RPMI8226 (cell line): ENCODE measurements at places on chromosomes 2 and 18.
A peak's percentile ranks its signal among the peaks of the same experiment; 100 is the strongest.

- DNase-seq: no peak
Measured at GRCh38 chr2:148244593-148245292, 223.9 kb downstream of the MBD5 start.

GRCh38 chr2:241125626-241126025 lies 23.5 kb upstream of the MTERF4 start:
- DNase-seq: no peak

- no peak for DNase-seq
Measured at GRCh38 chr2:62309081-62309464, 113.2 kb downstream of the B3GNT2 start.

DNA sequence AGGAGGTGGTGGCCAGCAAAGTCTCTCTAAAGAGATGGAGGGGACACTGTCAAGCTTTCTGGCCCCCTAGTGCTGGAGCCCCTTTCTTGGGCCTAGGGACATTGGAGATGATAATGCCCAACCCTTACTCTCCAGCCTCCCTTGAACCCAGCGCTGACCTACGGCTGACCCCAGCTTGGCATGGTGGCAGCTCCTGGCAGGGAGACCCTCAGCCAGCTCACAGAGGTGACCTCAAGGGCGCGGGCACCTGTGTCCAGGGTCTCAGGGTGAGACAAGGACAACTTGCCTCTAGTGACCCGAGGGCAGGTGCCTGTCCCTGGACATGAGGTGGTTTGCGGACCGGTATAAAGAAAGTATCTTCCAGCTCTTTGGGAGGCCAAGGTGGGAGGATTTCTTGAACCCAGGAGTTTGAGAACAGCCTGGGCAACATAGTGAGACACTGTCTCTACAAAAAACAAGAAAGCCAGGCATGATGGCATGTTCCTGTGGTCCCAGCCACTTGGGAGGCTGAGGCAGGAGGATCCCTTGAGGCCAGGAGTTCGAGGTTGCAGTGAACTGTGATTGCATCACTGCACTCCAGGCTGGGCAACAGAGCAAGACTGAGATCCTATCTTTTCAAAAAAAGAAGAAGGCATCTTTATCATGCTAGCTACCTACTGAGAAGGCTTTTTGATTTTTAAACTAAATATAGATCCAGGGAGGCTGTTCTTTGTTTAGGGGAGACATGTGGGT lies 3.3 kb upstream of the PER2 start:
- no peak for DNase-seq

DNA sequence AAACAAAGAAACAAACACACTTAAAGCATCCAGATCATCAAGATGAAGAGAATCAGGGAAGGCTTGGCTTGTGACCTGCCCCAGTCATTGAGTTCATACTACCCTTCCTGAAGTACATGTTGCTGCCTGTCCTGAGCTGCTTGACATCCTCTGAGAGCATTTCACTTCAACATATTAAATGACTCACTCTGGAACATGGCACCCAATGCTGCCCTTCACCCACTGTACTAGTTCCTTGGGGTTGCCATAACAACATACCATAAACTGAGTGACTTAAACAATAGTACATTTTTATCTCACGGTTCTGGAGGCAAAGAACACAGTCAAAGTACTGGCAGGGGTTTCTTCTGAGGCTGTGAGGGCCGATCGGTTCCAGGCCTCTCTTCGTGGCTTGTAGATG lies 371.3 kb downstream of the RNF144A start:
- DNase-seq: no peak

DNA sequence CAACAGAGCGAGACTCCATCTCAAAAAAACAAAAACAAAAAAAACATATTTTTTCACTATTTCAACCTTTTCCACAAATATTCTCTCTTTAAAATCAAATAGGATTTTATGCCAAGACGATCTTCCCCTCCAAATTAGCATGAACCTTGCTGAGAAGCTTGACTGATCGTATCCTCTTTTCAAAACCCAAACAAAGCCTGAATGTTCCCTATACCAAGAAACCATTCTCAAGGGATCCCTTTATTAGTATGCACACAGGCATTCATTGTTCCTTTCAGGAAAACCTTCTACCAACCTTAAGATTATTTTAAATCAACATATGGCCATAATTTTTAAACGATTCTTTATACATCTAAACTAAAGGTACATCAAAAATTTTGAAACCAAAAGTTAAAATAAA lies 6.3 kb downstream of the SPIRE1 start:
- DNase-seq: no peak

- DNase-seq: no peak
Measured at GRCh38 chr2:32136097-32136496, 29.6 kb upstream of the SLC30A6 start.

DNA sequence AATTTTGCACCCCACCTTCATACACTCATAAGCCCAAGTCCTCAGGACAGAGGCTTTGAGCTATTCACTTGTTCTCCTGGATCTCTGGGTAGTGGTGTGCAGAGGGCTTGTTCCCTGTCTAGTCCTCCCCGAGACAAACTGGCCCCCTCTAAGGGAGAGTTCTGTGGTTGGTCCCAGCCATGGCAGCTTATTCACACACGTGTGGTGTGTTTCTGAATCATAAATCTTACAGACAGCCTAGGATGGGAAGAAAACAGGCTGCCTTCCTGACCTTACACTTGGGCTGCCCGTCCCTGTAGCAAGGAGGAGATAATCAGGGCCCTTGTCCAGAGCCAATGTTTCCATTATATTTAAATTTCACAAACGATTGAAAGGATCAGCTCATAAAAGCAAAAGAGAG lies 255.0 kb downstream of the CLIP4 start:
- DNase-seq: no peak

- no peak for DNase-seq
Measured at GRCh38 chr2:177433402-177433801, 40.8 kb downstream of the AGPS start.

DNA sequence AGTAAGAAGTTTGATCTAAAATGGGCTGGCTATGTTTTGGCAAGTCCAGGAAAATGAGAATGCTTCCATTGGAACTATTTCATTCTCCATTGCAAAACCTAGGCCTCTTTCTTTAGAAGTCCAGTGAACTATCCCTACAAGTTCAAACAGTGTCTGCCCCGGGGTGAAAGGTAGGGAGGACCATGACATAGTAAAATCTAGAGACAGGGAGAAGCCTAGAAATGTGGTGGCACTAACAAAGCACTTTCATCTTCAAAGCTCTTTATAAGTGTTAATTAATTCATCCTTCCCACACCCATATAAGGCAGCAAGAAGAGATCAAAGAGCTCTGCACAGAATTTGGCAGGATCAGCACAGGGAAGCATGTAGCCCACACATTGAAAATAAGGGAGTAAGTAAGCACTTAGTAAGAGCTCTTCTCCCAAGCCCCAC lies 214.5 kb downstream of the IRS1 start:
- no peak for DNase-seq

DNA sequence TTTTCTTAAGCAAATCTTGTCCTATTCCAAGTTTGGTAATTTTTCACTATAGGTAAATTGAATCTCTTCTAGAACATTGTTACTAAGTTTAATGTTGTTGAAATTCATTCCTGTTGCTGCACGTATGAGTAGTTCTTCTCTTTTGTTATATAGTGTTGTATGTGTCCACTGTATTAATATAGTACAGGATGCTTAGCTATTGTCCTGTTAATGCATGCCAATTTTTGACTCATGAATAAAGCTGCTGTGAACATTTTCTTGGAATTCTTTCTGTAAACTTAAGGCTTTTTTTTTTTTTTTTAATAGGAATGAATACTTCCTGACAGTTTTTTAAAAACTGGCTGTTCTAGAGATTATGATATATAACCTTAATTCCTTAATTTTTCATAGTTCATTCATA lies 326.9 kb downstream of the SLC4A3 start:
- DNase-seq: no peak

GRCh38 chr18:72601481-72601880 lies 57.3 kb upstream of the CBLN2 start:
- DNase-seq: no peak

- peak; percentile 49 for DNase-seq
Measured at GRCh38 chr2:20067992-20068584, 16.7 kb upstream of the LAPTM4A start.

DNA sequence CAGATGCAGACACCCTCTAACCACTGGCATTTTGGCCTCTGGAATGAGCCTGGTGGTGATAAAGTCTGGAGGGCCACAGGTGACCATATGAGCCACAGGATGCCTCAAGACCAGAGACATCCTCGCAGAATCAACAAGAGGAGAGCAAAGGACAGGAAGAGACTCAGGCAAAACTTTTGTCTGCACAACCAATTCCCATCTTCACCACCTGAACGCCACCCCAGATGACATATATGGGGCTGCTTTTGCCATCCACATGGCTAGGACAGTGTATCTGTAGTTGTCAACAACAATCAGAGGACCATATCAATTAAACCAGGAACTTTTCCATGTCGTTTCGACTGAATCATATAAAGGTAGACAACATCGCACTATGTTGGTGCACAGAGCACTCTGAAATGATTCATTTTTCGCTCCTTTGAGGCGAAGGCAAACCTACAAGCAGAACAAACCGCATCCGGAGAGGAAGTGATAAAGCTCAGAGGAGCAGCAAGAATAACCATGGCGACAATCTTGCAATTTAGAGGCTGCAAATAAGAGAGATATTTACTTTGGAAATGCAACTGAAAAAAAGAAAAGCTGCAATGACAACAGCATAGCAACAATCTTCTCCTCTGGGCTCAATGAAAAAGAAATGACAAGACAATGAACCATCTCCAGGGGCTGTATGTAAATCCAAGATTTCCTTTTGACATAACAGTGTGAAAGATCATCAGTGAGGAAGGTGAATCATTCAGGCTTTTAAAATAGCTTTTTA lies 204.5 kb downstream of the ARL4C start:
- peak; percentile 43 for DNase-seq

DNA sequence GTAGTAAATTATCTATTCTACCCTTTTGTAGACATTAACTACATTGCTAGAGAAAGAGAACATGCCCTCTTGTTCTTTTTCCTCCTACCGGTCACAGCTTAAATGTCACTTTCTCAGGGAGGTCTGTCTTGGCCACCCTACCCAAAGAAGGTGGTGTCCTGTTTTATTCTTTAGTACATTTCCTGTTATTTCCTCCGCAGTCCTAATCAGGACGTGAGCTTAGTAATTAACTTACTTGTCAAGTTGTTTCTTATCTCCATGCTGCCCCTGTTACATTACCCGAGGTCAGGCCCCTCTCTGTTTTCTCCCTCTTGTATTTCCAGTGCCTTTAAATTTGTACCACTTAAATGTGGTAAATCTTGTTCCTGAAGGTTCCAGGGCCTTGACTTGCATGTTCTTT lies 73.7 kb upstream of the RMDN2 start:
- DNase-seq: no peak

- DNase-seq: peak; percentile 54
Measured at GRCh38 chr18:59988098-59988706, 88.4 kb downstream of the PMAIP1 start.

DNA sequence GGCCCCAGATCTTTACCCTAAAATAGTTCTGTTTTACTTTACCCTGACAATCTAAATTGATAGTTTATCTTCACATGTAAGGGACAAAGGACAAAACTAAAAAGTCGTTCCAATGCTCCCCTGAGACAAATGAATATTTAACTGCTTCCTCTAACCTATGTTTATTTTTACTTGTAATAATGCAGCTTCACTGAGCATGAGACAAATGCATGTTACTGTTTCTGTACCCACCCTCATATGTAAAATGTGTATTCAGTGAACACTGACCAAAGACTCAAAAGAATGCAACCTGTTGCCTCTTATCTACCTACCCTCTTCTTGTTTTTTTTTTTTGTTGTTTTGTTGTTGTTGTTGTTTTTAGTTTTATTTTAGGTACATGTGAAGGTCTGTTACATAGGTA lies 1570.9 kb upstream of the SLC39A10 start:
- DNase-seq: no peak

DNA sequence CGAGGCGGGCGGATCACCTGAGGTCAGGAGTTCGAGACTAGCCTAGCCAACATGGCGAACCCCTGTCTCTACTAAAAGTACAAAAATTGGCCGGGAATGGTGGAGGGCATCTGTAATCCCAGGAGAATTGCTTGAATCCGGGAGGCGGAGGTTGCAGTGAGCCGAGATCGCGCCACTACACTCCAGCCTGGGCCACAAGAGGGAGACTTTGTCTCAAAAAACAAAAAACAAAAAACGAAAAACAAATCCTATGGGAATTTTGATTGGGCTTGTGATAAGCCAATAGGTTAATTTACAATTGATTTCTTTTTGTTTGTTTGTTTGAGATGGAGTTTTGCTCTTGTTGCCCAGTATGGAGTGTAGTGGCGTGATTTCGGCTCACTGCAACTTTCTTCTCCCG lies 24.2 kb upstream of the TOGARAM2 start:
- DNase-seq: no peak

- no peak for DNase-seq
Measured at GRCh38 chr2:43327119-43327518, 100.7 kb upstream of the ZFP36L2 start.

GRCh38 chr2:119155633-119156032 lies 2.9 kb downstream of the C1QL2 start:
- no peak for DNase-seq

- DNase-seq: no peak
Measured at GRCh38 chr2:11203480-11203879, 48.2 kb downstream of the SLC66A3 start.

DNA sequence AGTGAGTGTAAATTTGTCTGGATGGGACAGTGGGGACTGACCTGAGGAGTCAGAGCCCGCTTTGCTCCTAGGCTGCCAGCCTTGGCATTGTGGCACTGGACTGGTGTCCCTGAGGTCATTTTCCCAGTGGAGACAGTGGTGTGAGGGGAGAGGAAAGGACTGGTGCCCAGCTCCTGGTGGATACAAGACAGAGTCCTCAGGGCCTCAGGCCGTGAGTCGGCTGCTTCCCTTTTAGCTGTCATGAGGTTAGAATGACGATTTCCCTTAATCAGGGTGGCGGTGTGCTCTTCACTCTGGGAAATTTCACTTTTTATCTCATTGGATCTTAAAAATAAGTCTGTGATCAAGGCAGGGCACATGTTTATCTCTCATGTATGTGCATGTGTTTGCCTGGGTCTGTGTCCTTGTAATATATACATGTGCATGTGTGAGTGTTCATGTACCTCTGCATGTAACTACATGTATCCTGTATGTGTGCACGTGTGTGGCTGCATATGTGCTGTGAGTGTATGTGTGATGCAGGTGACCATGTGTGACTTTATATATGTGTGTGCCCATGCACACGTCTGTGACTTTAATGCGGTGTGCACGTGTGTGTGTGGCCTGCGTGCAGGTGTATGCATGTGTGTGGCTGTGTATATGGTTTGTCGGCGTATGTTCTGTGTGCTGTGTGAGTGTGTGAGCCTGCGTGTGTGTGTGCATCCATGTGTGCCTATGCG lies 55.7 kb downstream of the GLI2 start:
- no peak for DNase-seq

GRCh38 chr2:240655931-240656886 lies 26.5 kb downstream of the AQP12B start:
- DNase-seq: no peak

- no peak for DNase-seq
Measured at GRCh38 chr2:49640630-49641029, 486.3 kb upstream of the FSHR start.

GRCh38 chr2:240134466-240134865 lies 1.6 kb downstream of the COPS9 start:
- DNase-seq: no peak

DNA sequence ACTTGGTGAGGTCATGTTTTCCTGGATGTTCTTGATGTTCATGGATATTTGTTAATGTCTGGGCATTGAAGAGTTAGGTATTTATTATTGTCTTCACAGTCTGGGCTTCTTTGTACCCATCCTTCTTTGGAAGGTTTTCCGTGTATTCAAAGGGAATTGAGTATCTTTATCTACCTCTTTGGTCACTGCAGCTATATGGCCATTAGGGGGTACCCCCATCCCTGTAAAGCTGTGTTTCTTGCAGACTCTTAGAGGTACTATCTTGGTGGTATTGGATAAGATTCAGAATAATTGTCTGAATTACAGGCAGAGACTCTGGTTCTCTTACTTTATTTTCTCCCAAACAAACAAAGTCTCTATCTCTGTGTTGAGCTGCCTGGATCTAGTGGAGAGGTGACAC lies 401.6 kb upstream of the FSIP2 start:
- no peak for DNase-seq
